Cerebellar nuclear complex (tissue), 1 donor: ENCODE measurements at places on chromosomes 6 and 20.

DNA sequence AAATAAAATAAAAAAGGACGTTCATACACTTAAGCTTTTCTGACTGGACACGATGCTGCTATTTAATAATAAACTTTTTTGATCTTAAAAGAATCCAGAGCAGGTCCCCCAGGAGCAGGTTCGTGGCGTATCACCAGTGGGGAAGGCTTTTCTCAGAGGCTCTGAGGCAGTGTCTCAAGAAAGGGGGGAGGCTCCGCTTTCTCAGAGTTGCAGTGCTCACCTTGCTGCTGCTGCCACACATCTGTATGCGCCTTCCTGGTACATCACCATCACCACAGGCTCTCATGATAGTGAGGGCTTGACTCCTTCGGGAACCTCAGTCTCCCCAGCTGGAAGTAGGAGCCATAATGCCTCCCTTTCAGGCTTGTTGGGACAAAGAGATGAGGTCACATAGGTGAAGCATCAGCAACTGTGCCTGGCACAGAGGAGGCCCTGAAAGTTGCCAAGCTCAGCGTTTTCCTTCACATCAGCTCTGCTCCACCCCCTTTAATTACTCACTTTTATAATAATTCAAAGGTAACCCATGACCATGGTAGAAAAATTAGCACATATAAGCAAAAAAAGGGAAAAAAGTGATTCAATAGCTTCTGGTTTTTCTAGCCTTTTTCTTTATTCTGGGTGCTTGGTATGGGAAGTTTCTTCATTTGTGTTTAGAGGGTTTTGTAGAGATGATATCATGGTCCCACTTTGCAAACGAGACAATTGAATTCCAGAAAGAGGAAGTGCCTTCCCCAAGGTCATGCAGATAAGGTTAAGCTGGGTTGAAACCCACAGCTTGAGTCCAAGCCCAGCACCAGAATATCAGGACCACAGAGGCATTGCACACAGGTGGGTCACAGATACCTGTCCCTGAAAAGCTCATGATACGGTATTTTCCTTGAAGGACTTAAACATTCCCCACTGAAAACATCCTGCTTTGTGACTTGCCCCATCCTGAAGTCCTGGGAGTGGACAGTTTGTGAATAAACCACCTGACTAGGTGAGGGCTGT is 24.5 kb downstream of the SRSF3 start:
- DNase-seq = no peak

DNA sequence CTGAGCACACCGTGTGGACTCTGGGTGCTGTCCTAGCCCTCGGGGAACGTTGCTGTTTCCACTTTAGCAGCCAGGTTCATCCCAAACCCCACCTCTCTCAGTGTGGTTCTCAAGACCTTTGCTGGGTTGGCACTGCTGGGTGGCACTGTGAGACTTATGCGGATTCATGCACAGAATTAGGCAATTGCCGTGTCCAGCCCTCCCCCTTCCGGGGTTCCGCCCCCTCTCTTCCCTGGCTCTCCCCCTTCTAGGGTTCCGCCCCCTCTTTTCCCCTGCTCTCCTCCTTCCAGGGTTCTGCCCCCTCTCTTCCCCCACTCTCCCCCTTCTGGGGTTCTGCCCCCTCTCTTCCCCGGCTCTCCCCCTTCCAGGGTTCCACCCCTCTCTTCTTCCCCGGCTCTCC is 39.8 kb upstream of the SLCO4A1 start:
- no peak for DNase-seq

DNA sequence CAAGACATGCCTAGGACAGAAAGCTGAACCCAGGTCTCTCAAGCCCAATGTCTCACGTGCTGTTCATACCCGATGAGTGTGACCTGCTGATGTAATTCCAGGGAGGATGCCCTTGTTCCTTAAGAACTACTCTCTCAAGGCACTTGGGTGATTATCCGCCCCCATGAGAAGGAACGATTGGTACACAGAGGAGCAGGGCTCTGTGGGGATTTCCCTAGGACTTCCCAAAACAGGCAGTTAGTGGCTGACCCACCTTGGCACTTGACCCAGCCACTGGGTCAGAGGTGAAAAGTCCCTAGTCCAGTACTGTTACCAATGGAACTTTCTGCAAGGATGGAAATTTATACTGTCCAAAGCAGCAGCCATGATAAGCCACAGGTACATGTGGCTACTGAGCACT is 9.2 kb upstream of the BPIFB6 start:
- DNase-seq = no peak

DNA sequence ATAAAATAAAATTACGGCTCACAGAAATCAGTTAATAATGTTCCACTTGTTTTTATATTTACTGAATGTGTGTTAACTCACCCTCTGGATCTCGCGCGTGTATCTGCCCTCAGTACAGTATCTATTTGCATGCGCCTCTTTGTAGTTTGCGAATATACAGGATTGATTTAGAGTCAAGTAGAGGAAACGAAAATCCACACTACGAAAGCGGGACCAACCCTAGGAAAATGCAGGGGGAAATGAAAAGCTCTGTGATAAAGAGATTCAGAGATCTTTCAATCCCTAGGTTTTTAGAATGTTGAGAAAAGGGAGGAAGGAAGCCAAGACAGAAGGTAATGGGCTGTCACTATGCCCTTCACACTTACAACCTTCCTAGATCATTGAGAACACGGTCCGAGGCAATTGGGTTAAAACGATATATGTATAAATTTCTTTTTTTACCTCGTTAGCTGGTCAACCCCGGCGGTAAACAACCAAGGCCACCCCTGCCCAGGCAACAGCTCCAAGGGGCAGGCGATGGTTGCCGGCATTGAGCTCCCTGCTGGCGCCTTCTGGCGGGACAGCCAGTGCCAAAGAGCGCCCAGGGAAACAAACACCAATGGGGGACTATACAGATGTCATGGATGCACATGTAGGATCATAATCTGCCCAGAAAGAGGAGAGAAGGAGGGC is 792 bp upstream of the FUT9 start:
- peak; percentile 52 for DNase-seq

DNA sequence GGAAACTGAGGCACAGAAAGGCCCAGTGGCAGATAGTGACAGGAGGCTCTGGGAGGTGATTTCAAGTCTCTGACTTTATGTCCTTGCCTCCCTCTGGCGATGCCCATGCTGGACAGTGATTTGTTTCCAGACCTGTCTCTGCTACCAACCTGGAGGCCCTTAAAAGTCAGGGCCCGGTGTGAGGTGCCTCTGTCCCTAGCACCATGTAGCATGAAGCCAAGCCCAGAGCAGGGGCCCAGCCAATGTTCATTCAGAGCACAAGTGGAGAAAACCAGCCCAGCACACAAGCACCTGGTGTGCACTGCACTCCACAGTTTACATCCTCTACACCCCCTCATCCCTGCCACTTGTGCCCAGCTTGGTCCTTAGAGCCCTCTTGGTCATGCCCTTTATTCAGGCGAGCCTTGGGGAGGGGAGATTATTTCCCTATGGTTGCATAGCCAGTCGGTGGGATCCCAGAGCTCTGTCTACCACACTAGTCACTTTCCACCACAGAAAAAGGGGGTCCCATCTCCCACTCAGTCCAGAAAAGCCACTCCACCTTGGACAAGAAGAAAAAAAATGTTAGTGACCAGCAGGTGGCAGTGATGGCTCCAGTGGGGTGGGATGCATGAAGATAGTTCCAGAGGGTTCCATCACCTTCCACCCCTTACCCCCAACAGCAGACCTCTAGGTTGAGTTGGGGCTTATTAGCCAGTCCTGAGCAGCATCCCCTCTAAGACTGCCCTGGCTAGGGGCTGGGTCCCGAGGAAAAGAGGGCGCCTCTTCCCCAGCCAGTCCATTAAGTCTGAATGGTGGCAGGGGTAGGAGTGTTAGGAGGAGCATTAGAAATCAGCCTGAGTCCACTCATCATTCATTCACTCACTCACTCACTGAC is 30.9 kb downstream of the KIAA1755 start:
- no peak for DNase-seq

DNA sequence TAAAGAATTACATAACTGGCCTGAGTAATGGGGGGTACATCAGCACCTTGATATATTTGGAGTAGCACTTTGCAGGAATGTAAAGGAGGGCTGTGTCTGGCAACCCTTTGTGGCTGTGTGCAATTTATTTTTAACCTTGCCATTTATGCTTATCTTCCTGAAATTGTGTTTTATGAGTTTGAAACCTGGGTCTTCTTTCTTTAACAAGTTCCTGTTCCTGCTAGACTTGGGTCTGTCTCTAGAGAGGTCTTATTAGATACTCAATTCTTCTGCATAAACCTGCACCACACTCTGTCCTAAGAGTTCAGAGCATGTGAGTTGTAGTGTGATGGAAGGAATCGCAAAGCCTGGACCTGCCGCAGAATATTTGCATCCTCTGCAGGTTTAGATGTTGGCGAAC is 181.0 kb downstream of the JARID2 start:
- no peak for DNase-seq

- DNase-seq = no peak
Measured at GRCh38 chr20:62550087-62550632, 74.4 kb upstream of the GATA5 start.

GRCh38 chr6:31037169-31037568 is 26.9 kb downstream of the MUC22 start:
- no peak for DNase-seq

DNA sequence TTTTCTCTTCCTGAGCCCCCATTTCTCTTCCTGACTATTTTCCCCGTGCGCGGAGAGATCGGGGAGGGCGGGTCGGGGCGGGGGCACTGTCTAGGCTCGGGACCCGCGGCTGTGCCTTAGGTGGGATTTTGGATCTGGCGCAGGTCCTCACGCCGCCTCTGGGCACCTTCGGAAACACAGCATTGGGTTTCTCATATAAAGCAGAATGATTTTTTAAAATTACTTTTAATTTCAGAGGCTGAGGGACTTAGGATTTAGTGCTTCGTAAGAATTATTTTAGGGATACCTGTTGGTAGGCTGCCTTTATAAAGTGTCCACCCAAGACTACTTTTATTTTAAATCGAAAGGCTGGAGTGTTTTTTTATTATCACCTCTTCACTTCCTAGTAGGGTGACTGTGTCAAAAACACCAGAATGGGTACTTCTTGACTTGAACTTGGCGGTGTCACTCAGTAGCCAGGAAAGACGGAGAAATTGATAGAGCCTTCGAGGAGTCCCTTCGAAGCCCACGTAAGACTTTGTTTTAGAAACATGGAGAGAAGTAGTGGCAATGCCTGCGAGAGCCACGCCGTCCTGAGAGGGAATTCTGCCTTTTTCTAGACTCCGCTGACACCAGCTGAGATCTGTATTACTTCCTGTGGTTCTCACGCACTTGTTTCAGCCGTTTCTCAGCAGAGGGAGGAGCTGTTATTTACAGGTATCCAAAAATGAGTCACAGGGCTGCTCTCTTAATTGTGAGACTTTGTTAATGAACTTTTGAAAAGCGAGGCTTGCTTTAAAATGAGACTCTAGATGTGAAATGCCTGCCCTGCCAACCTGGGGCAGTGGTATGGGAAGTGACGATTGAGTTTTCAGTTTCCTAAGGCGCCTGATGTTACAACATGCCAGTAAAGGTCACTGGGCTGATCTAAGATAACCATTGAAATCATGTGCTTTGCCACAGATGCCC is 667 bp downstream of the STX11 start:
- no peak for DNase-seq

DNA sequence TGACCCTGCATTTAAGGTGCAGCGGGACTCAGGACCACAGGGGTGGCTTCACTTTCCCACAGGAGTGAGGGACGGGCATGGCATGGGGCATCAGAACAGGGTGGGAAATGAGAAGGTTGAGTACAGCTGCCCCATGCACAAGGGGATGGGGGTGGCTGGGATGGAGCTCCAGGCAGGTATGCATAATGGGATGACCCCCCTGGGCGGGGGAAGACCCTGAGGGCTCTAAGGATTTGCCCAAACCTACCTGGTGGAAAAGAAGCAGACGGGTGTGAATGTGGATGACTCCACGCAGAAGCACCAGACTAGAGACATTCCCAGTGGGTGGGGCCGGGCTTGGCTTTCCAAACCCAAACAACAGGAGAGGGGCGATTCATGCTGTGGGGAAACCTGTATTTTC is 200.3 kb downstream of the SYNDIG1 start:
- no peak for DNase-seq

DNA sequence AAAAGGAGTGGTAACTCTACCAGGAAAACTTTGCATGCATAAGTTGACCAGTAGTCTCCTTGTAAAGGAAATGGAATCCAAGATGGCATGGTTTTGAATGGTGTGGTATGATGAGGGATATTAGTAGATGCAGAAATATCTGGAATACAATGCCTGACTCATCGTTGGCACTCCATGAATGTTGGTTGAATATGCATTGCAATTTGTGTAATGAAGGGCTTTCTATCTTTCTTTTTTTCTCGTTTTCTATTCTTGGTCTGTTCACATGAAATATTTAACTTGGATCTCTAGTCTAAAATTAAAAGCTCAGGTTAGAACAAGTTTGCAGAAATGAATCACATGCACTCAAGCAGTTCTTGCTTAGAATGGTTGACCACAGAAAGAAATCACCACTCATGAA is 277.3 kb upstream of the PRND start:
- DNase-seq = no peak

GRCh38 chr6:49370518-49370917 is 92.5 kb downstream of the MMUT start:
- no peak for DNase-seq

DNA sequence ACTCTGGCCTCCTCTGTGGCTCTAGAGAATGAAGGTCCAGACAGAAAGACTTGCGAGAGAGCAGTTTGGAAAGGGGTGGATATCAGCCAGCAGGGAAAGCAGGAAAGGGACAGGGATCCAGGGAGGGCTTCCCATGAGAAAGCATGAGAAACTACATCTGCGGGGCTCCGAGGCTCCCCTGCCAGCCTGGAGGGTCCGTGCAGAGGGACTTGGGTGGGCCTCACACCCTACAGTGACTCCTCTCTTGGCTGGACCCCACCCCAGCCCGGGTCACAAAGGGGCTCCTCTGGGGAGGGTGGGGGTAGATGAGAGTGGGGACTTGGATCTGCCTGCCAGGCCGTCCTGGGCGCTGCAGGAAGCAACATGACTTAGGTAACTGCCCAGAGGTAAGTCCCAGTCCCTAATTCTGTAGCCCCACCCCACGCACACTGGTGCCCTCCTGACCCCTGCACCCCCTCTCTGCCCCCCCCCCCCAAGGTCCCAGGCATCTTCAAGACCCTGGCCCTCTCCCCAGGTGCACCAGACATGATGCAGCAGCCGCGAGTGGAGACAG is at the start of gene TMEM239:
TSS of gene TMEM239 (plus strand) at position 335 of the 553 bp plus-strand sequence. CDS start at position 526, 191 bp downstream.
- DNase-seq = no peak
